ENCODE measurements at places on chromosomes 13 and 19. TPM values are rescaled to one million over a fixed set of nuclear protein-coding genes. Genes with fewer than 3 reads are reported as not detected.

- no peak for DNase-seq
These were observed 25.3 kb downstream of the CILP2 start for GRCh38 chr19:19563348-19563848.

DNA sequence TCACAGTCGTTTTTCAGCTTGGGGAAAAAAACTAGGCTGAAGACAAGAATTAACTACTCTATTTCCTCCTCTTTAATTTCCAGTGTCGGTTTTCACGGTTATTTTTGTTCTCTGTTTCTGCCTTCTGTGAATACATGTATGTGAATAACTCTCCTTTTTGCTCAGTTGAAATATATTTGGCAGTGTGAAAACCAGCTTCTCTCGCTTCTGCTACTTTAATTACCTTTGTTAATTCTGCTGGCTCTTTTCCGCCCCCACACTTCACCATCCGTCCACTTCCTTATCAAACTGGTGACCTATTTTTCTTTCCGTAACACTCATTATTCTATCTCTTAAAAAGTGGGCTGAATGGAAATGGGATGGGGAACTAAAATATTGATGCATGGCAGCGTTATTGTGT is 126.4 kb downstream of the POU4F1 start:
- DNase-seq, result no peak

DNA sequence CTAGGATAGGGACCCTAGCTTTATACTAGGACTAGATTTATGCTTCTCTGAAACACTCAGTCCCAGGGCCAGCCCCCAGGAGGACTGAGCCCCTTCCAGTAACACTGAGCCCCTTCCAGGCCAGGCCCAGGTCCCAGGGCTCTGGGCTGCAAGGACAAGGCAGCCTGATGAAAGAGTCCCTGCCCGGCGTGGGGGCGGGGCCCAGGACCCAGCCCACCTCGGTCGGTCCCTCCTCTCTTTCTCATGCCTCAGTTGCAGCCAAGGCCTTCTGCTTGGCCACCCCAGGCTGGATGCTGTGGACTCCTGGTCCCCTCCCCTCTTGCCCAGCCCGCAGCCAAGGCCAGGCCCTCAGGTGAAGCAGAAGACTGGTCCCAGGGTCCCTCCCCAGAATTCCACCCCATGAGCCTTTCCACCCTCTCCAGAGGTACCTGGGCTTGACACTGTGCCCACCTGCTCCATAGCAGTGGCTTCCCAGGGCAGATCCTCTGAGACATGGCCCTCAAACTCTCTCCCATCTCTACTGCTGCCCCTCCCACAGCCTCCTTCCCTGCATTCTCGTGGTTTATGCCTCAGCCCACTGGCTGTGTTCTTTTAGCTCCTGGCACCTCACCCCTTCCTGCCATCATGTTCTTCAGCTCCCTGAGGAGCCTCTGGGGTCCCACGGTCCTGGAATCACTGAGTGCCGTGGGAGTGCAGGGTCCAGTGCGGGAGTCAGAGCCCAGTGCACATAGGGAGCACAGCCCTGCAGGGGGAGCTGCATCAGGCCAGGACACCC is 53.6 kb upstream of the C1QTNF9B start:
- DNase-seq, result no peak

DNA sequence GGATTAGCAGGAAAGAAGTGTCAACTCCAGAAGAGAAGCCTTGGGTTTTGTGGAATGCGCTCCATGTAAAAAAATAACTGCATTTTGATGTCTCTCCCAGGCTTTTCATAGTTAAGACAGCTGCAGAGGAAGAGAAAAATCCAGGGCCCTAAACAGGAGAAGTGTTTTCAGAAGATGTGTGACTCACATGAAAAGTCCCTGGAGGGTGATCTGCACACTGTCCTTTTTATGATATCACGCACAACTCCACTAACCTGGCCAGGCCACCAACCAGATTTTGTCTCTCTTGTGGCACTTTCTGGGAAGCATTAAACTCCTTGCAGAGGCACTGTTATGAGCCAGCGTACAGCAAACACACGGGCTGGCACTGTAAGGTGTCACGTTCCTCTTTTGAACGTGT is 267.3 kb downstream of the FGF9 start:
- no peak for DNase-seq

DNA sequence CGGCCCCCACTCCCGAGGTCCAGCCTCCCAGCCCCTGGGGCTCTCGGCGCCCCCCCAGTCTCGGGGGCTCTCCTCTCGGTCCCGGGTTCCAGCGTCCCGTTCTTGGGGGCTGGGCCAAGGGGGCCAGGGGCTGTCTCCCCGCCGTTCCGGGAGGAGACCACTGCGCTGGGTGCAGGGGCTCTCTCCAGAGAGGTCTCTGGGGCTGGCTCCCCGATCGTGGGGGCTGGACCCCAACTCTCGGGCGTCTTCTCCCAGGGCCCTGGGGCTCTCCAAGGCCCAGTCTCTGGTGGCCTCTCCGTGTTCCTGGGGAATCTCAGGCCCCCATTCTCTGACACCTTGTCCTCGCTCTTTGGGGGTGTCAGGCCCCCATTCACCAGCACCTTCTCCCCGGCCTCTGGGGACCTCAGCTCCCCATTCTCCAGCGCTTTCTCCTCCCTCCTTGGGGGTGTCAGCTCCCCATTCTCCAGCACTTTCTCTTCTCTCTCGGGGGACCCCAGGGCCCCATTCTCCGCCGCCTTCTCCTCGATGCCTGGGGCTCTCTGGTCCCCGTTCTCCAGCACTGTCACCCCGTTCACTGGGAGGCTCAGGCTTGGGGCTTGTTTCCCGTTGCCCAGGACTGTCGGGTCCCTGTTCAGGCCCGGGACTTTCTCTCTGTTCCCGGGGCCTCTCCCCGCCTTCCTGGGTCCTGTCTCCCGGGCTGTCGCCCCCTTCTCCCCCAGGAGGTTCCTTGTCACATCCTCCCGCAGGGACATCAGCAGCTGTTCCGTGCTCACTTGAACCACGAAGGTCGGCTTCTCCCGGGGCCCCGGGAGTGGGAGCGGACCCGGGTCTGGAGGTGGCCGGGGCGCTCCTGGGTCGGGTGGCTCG is 13.7 kb downstream of the LMTK3 start:
- DNase-seq, result no peak

DNA sequence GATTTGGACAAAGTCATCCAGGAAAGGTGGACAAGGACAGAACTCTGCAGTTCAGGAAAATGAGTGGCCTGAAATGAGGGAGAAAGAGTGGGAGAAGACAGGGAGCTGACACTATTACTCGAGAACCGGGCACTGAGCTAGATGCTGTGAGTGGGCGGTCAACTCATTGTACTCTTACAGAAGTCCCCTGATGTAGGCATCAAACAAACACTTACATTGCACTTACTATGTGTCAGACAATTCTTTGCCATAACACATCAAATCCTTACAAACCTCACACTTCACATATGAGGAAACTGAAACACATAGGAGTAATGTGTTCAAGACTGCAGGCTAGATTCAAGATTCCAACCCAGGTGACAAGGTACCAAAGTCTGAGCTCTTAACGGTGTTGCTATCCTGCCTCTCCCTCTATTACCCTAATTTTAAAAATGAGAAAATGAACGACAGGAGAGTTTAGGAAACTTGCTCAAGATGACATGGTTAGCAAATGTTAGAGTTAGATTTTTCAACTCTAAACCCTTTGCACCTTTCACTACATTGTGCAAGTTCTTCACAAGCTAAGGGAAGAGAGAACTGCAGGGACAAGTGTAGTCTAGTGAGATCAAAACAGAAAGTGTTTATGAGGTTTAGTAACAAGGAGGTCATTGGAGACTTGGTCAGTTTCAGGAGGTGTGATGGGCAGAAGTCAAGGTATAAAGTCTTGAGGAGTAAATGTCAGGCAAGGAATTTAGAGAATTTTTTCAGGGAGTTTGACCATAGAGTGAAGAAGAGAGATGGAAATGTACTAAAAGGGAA is 4.9 kb upstream of the MEDAG start:
- no peak for DNase-seq

DNA sequence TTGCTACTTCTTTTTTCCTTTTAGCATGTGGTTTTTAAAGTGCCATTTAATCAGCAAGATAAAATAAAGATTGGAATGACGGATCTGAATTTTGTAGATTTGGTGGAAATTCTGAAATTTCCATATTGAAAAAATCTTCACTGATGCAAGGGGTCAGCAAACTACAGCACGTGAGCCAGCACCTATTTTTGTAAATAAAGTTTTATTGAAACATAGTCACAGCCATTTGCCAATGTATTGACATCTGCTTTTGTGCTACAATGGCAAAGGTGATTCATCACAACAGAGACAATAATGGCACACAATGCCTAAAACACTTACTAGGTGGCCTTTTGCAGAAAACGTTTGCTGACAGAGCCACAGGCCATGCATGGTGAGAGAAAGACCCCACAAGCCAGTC is 226.4 kb downstream of the ABCC4 start:
- DNase-seq, result no peak

Gene ATXN8OS
- not detected for total RNA-seq
